SJSA1 (cell line): ENCODE measurements at places on chromosomes 11 and 22. TPM values are rescaled to one million over a fixed set of nuclear protein-coding genes. Genes with fewer than 3 reads are reported as not detected.

DNA sequence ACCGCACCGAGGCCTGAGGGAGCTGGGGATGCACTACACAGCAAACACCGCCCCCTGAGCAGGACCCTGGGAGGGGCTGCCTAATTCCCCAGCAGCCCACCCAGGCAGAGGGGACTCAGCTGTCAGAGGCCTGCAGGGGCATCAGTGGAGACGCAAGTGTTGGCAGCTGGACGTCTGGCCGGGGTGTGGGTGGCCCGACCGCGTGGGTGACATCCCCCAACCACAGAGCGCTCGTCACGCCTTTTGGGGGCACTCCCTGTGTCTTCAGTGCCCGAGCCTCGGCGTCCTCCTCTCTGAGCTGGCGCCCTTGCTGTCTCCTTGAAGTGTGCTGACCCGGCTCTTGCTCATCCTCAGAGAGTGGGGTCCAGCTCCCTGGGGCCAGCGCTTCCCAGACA, 150.2 kb downstream of the BRD1 start:
- DNase-seq, result peak; percentile 18

DNA sequence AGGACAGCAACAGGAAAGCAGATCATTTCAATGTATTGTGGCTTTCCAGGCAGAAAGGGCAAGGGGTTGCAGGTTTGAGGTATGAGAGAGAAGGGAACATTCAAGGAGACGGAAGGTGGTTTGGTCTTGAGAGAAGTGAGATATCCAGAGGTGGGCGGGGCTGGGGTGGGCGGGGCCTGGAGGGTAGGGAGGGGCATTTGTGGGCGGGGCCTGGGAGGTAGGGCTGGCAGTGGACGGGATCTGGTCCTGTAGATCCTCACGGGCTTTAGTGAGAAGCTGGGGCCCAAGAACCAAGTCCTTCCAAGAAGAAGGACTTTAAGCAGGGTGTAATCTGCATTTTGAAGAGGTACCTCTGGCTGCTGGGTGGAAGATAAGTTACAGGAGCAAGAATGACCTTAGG, 199.2 kb downstream of the MN1 start:
- DNase-seq, result no peak

DNA sequence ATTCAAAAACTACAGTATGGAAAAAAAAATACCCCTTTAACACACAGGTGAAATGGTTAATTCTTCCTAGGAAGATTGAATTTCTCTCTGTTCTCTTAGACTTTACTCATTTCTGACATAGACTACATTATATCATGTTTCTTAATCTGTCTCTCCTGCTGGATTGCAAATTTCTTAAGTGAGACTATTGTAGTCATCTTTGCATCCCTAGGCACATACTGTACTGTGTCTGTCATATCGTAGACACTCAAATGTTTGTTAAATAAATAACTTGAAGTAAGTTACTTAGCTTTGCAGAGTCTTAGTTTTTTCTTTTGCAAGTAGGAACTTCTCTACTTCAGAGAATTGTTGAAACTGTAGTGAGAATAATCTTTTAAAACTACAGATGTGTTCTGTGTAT, 58.7 kb downstream of the FAM83F start:
- DNase-seq, result no peak

The ACRV1 gene
- not detected in 2 replicates for total RNA-seq

The PNPLA3 gene
- total RNA-seq, result 2.9 and 14.1 TPM in 2 replicates

The UPB1 gene
- 0.44 and 0.47 TPM in 2 replicates for total RNA-seq
